Lower leg skin (tissue), 4 donors: ENCODE measurements at places on chromosomes 3 and 15. TPM values are rescaled to one million over a fixed set of nuclear protein-coding genes. Genes with fewer than 3 reads are reported as not detected.

- DNase-seq = peak; percentile 4
Observed at GRCh38 chr3:139522421-139522820, 17.1 kb downstream of the RBP1 start.

Gene ITIH3
- total RNA-seq = 1.5 TPM

Gene SCN11A
- 0.03 TPM for total RNA-seq

Gene PTPRG
- total RNA-seq = 14.2 TPM

Gene GPR149
- not detected for total RNA-seq

DNA sequence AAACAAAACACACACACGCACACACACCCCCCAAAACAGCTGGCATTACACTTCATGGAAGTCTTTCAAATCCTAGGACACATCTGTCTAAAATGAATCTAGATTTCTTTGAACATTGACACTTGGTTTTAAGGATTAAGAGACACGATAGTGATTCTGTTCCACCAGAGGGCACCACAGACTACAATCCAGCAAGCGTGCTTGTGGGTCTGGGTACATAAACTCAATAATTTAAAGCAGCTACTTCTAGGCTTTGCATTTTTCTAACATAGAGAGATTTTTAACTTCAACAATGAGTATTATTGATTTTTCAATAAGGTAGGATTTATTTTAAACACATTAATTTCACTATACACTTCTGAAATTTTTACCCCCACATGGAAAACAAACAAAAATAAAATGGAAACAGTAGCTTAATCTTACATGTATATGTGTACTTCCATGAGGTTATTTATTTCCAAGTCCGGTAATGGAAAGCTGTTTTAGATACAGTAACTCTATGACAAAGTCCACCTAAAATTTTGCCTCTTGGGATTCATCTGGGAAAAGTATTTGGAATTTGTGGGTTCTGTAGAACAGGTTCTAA is 564.0 kb upstream of the TGFBR2 start:
- DNase-seq = no peak

GRCh38 chr3:177513815-177514610 is 316.7 kb upstream of the TBL1XR1 start:
- no peak for DNase-seq

DNA sequence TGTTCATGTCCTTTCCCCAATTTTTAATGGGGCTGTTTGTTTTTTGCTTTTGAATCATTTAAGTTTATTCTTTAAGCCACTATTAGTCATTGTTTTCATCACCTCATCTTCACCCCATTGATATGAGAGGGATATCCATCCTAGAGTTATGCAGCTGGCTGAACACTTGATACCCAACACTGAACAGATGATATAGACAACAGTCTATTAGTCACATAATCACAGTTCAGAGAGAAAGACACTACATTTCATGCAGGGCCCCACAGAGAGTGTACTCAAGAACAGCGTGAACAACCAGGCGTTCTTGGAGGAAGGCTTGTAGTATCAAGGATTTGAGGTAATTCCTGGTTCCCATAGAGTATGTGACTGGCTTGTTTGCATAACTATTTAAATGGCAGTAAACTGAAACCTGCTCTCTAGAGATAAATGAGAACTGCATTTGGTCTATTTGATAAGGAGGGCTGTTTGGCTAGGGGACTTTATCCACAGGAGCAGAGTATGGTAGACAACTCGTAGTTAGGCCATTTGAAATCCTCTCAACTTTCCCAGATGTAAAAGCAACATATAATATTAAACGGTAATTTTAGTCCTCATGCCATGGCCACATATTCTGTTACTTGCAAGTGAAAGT is 618.7 kb downstream of the SI start:
- no peak for DNase-seq

DNA sequence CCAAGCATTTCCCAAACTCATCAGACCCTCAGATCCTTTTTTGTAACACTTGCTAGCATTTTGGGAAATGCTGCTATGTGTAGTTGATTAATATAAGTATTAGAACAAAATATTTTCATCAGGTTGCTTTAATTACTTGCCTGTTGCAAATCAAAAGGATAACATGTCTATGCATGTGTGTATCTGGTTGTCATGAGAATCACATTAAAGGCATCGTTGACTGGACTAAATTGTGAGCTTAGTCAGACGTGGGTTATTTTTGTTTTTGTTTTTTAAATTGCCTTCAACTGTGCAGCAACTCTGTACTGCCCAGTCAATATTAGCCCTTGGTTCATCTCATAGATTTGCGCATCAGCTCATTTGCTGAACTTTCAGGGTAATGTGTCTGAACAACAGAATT is 81.6 kb downstream of the SLMAP start:
- no peak for DNase-seq
